ENCODE measurements at places on chromosomes 7 and 10. TPM values are rescaled to one million over a fixed set of nuclear protein-coding genes. Genes with fewer than 3 reads are reported as not detected.

GRCh38 chr7:2460188-2460587 is 16.0 kb downstream of the GRIFIN start:
- no peak for DNase-seq

- DNase-seq, result no peak
Observed at GRCh38 chr7:137880432-137880831, 33.7 kb upstream of the DGKI start.

- DNase-seq, result no peak
Observed at GRCh38 chr10:37535459-37536246, 321.8 kb downstream of the ZNF248 start.

- no peak for DNase-seq
Observed at GRCh38 chr10:120387326-120387725, 69.7 kb upstream of the PLPP4 start.

GRCh38 chr7:112571852-112572607 is 91.2 kb downstream of the LSMEM1 start:
- no peak for DNase-seq

GRCh38 chr10:7649673-7650300 is 17.0 kb downstream of the ITIH5 start:
- DNase-seq, result no peak

DNA sequence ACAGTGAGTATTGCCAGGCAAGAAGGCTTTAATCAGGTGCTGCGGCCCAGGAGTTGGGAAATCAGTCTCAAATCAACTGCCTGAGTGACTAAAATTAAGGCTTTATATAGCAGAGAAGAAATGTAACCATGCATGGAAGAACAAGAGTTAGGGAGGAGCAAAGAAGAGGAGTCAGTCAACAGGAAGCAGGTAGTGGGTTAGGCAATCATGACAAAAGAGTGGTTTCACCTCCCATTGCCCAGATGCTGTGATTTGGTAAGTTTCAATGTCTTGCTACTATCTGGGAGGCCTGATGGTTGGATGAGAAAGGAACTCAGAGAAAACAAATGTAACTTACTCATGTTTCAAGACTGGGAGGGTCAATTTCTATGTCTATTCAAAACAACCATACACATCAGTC is 998.3 kb downstream of the GATA3 start:
- DNase-seq, result no peak

- no peak for DNase-seq
Observed at GRCh38 chr7:97873606-97874005, 1.4 kb upstream of the ASNS start.

GRCh38 chr7:148700661-148701064 is 2.0 kb downstream of the CUL1 start:
- no peak for DNase-seq

DNA sequence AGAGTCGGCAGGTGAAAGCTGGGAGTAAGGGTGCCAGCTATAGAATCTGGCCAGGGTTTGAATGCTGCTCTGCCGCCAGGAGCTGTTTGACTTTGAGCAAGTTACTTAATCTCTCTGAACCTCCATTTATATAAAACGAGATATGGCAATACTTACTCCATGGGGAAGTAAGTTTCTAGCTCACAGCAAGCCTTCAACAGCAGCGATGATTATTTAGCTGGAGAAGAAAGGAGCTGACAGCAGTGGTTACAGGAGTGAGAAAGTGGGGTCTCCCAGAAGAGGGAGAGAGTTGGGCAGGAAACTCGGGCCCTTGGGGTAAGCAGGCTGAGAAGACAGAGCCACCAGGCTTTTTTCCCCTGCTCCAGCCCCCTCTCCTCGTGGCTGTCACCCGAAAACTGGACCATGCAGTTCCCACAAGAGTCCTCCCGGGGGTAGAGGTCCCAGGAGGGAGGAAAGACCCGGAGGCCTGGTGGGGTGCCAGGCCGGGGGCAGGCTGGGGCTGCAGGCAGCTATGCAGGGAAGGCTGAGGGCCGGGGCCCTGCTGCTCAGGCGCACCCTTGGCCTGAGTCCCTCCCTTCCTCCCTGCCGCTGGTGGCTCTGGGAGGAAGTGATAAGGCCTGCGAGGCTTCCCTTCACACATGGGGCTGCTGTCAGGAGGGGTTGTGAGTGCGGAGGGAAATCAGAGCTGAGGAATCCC is 3.5 kb downstream of the NOS3 start:
- no peak for DNase-seq

GRCh38 chr7:1101563-1102431 is 13.9 kb downstream of the GPER1 start:
- no peak for DNase-seq

DNA sequence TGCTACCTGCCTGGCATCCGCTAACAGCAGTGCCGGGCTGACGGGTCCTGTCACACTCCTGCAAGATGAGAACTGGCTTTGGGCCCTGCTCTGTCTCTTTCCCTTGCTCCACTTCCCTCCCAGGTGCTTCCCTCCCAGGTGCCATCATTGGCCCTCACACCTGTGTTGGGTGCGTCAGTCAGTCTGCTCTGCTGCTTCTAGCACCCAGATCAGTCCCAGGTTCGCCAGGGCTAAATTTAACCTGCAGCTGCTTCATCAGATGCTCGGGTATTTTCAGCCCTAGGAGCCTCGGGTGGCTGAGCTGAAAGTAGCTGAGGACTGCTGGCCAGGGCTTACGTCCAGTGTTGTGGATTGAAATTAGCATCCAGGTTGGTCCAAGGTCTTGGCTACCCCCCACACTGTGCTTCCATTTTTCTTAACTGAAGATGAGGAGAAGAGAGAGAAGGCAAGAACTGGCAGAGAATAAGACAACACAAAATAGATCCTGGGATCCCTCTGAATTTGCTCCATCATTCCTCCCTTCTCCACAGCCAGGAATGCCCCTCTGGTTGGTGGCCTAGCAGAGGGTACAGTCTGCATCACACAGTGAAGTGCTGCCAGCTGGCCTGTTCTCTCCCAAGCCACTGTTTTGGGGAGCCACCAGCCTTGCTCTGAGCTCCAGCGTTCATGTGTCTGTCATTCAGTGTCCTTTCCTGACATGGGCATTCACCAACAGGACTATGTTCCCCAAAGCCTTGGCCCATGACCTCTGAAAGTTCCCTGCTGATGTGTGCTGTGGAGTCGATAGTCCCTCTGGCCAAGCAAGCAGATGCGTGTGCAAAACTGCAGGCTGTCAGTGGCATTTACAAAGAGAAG is 65.9 kb upstream of the SYPL1 start:
- no peak for DNase-seq

- no peak for DNase-seq
Observed at GRCh38 chr10:68301301-68301700, 30.6 kb upstream of the HNRNPH3 start.

DNA sequence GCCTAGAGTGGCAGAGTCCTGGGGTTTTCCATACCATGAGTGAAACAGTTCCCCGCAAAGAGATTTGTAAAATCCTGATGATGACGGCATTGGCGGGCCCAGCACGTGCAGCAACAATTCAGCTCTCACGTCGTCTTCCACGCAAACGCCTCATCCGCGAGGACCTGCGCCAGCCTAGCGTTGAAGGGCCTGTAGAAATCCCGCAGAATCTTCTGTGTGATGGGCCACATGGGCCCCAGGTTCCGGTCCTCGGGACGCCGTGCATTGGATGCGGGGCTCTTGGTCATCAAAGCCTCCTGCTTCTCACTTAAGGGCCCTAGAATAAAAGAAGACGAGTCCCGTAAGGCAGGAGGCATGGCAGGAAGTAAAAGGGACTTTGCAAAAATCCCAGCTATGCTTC is 83.4 kb downstream of the CHST15 start:
- no peak for DNase-seq

DNA sequence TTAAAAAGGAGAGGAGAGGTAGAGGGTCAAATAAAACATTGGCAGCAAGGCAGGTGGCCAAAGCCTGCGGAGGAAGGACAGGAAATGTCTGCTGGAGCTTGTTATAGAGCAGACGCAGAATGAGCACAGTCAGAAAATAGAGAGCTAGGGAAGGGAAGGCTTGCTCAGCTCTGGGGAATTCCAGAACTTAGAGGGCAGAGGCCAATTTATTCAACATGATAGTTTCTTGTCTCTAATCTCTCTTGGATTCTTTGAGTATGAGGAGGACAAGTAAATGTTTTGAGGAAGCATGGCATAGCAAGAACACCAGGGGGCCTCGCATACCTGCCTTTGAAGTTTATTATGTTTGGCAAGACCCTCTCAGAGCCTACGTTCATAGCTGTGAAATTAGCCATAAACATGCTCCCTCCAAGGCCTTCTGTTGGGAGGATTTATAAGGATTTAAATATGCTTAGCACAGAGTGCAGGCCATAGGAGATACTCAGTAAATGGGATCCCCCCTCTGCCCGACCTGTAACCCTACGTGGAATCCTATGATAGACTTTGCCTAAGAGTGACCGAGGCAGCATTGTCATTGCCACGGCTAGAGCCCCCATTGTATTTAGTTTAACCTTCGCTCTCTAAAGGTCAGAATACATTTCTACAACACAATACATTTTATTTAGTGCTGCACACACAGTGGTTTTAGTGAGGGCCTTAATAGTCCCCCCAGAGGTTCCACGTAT is 293.9 kb downstream of the CCDC3 start:
- no peak for DNase-seq

DNA sequence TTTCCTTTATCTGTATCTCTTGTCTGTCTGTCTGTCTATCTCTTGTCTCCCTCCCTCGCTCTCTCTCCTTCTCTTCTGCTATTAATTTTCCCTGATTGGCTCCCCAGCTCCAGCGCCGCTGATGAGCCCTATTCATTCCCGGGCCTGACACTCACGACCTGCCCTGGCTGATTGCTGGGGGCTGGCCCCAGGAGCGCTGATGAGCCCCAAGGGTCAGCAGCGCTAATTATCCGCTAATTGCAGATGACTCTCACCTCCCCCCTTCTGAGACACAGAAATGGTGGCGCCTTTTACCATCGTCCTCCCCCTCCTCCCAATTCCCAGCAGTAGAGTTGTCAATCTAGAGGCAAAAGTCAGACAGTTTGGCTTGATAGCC is 1.3 kb upstream of the GBX1 start:
- DNase-seq, result no peak

DNA sequence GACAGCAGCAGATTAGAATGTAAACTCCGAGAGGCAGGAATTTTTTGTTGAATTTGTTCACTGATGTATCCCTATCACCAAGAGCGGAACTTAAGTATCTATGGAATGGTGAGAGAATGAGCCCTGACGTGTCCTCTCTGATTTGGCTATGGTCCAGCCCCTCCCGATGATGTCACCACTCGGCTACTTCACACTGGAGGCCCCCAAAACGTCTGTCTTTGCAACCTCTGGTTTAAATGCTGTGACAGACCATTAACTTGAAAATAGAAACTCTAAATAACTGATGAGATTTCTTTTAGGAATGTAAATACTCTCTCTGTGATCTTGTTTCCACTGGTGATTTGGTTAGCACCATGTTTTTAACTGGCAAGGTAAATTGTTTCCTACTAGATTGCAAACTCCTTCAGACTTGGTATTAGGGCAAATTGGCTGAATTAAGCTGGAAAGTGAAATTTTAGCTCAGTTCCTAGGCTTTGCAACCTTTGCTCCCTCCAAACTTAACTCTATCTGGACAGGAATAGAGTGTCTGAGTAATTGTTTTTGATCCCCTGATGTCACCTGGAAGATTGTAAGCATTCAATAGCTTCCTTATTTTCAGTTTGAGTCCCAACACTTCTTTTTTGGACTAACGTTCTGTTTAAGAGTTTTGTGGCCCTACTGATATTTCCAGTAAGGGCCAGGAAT is 19.1 kb downstream of the SLC16A12 start:
- DNase-seq, result no peak

DNA sequence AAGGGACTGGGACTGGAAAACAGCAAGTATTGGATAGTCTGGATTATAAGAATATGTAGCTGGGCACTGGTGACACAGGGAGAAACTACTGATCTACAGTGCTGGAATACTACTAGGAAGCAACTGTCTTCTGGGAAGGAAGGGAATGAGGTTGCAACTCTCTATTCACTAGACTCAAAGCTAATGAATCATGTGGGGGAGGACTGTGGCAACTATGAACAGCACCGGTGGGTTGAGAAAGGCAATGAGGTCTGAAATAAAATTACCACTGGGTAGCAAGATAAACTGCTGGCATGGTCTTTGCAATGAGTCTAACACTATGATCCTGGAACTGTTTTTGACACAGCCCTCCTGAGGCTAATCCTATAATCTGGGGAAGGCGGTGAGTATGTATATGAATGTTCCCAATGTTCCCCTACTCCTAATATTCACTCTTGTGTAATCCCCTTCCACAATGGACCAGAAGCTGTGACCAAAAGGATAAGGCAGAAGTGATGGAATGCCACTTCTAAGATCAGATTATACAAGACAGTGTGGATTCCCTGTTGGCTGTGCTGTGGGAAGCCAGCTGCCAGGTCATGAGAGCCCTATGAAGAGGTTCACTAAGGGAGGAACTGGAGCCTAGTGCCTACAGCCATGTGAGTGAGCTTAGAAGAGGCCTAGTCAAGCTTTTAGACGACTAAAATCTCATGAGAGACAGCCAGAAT is 101.3 kb upstream of the DNAJB12 start:
- no peak for DNase-seq

- DNase-seq, result no peak
Observed at GRCh38 chr7:129569811-129570215, 41.7 kb upstream of the NRF1 start.

DNA sequence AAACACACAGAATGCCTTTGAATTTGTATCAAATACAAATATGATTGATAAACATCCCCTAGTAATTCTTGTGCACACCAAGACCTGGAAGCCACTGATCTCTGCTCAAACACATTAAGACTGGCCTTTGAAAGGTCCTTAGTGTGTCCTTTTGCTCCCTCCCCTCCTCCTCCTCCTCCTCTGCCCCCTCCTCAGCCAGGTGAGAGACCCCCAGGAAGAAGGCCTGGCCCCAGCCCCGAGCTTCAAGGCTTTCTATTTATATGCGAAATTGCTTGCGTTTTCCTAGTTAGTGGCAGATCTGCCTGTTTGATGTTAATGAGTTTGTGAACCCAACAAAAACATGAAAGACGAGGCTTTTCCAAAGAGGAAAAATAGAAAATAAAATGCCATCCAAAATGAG is 63.6 kb upstream of the TCF7L2 start:
- no peak for DNase-seq

DNA sequence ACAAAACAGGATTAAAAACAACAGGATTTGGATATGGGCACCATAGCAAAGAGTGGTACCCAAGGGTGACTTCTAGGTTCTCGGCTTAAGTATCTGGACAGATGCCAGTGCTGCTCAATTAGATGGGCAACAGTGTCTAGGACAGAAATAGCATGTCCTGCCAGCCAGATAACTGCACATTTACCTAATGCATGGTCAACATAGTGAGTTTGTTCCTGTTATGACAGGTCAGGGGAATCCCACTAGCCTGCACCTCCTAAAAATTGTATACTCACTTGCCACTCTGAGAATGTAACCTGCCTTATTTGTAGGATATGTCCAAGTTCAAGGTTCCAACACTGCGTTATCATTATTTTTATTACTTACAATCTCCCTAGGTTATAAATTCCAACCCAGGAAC is 471.7 kb downstream of the GRM8 start:
- no peak for DNase-seq

GRCh38 chr10:35226507-35226906 is 99.9 kb downstream of the CREM start:
- no peak for DNase-seq

- DNase-seq, result no peak
Observed at GRCh38 chr7:146713934-146714333, 597.3 kb downstream of the CNTNAP2 start.

GRCh38 chr10:33664070-33664469 is 329.6 kb upstream of the NRP1 start:
- no peak for DNase-seq

The CALN1 gene
- not detected for polyA plus RNA-seq

The FAM25G gene
- not detected for polyA plus RNA-seq

The CALCR gene
- polyA plus RNA-seq, result not detected

The INSYN2A gene
- not detected for polyA plus RNA-seq

The DMBT1 gene
- polyA plus RNA-seq, result not detected

The MMD2 gene
- polyA plus RNA-seq, result not detected

The SEMA3A gene
- polyA plus RNA-seq, result not detected

The OIT3 gene
- not detected for polyA plus RNA-seq

The TMEM236 gene
- polyA plus RNA-seq, result not detected

The EBLN1 gene
- polyA plus RNA-seq, result not detected
